ENCODE measurements at places on chromosomes 2 and 18. TPM values are rescaled to one million over a fixed set of nuclear protein-coding genes. Genes with fewer than 3 reads are reported as not detected.

The ANKRD30B gene
- not detected for total RNA-seq

The GULP1 gene
- total RNA-seq = under 0.01 TPM

The TMEM200C gene
- under 0.01 TPM for total RNA-seq

The LBH gene
- total RNA-seq = 91.4 TPM

The DNAJC5G gene
- total RNA-seq = not detected

The VWA3B gene
- total RNA-seq = not detected

The EML6 gene
- total RNA-seq = 0.73 TPM

The POTEJ gene
- not detected for total RNA-seq

The GNLY gene
- total RNA-seq = 181 TPM

The METTL8 gene
- total RNA-seq = 19.0 TPM

The KIAA2012 gene
- total RNA-seq = not detected

Measured in mononuclear cell (primary cell).